ENCODE measurements at places on chromosomes 6 and 20. TPM values are rescaled to one million over a fixed set of nuclear protein-coding genes. Genes with fewer than 3 reads are reported as not detected.

The VWA7 gene
- polyA plus RNA-seq = 0.56 TPM

The SMAP1 gene
- polyA plus RNA-seq = 12.6 TPM

The SLC22A2 gene
- polyA plus RNA-seq = not detected

The NPBWR2 gene
- polyA plus RNA-seq = not detected

The MUCL3 gene
- polyA plus RNA-seq = not detected

GRCh38 chr6:10529231-10529801 is 8.2 kb downstream of the GCNT2 start:
- no peak for DNase-seq

GRCh38 chr6:33828764-33829731 is 25.2 kb upstream of the MLN start:
- DNase-seq = peak; percentile 72

GRCh38 chr6:42250274-42250931 is 32.7 kb upstream of the MRPS10 start:
- DNase-seq = no peak

DNA sequence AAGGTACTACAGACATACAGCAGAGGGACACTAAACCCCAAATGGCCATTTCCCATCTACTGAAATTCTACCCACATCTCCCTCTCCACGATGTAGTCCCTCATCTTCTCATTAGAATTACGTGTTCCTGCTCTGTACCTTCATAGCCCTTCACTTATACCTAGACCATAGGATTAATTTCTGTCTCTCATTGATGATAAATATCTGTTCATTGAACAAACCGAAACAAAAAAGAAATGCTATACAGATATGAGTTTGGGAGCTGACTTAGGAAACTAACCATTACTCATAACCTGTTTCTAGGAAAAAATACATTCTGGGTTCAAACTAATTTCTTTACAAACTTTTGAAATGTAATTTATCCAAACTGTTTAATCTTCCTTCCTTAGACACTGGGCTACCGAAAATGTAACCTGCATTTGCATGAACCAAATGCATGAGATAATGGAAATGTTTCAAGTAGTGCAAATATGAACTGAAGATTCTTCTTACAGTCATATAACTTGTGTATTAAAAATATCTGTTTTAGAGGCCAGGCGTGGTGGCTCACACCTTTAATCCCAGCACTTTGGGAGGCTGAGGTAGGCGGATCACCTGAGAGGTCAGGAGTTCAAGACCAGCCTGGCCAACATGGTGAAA is 85.3 kb downstream of the GJA10 start:
- no peak for DNase-seq

GRCh38 chr20:45011108-45011526 is 44.8 kb downstream of the STK4 start:
- DNase-seq = peak; percentile 57

- no peak for DNase-seq
Measured at GRCh38 chr6:51866867-51867266, 220.5 kb downstream of the PKHD1 start.

DNA sequence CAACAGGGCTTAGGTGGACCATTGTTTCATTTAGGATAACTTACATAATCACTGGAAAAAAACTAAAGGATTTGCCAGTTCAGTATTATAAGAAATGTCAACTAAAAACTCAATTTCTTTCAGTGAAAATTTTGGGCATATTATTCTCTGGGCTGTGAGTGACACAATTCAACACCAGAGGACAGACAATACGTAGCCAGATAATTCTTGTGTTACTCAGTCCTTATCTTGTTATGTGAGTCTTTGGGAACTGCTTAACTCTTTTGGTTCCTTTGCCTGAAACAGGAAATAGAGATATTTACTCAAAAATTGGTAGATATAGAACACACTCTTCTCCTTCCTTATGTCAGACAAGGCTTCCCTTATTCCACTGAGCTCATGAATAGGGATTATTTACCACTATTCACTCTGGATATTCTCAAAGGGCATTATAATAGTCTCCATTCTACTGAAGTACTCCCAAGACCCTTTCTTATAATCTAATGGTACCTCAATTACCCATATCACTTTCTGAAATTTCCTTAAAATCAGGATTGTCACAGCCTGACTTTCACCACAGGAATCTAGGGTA is 4.9 kb upstream of the BEND6 start:
- no peak for DNase-seq
